ENCODE measurements at places on chromosomes 1 and 21.

GRCh38 chr1:19374926-19375325 lies 62.8 kb downstream of the SLC66A1 start:
- no peak for DNase-seq

- no peak for DNase-seq
These were observed 21.1 kb downstream of the PRXL2B start for GRCh38 chr1:2607641-2608091.

GRCh38 chr1:16464917-16465625 lies 24.5 kb downstream of the NECAP2 start:
- no peak for DNase-seq

- DNase-seq = no peak
These were observed 2.4 kb upstream of the ELF3 start for GRCh38 chr1:202007805-202008489.

- DNase-seq = no peak
These were observed 3.1 kb downstream of the TRABD2B start for GRCh38 chr1:47993881-47994625.

- DNase-seq = no peak
These were observed 38.5 kb upstream of the EGLN1 start for GRCh38 chr1:231460614-231461013.

DNA sequence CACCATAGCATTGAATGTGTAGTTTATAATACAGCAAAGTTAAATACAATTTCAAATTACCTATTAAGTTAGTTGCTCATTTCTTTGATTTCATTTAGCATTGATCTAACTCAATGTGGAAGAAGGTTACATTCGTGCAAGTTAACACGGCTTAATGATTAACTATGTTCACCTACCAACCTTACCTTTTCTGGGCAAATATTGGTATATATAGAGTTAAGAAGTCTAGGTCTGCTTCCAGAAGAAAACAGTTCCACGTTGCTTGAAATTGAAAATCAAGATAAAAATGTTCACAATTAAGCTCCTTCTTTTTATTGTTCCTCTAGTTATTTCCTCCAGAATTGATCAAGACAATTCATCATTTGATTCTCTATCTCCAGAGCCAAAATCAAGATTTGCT lies at the start of gene ANGPTL3:
Gene ANGPTL3 (plus strand): TSS at position 240 of the 400 bp plus-strand sequence. CDS start 47 bp downstream, at position 287.
- DNase-seq = no peak

GRCh38 chr1:37663426-37664000 lies 28.8 kb upstream of the CDCA8 start:
- no peak for DNase-seq
